ENCODE measurements at places on chromosomes 6 and 20.

DNA sequence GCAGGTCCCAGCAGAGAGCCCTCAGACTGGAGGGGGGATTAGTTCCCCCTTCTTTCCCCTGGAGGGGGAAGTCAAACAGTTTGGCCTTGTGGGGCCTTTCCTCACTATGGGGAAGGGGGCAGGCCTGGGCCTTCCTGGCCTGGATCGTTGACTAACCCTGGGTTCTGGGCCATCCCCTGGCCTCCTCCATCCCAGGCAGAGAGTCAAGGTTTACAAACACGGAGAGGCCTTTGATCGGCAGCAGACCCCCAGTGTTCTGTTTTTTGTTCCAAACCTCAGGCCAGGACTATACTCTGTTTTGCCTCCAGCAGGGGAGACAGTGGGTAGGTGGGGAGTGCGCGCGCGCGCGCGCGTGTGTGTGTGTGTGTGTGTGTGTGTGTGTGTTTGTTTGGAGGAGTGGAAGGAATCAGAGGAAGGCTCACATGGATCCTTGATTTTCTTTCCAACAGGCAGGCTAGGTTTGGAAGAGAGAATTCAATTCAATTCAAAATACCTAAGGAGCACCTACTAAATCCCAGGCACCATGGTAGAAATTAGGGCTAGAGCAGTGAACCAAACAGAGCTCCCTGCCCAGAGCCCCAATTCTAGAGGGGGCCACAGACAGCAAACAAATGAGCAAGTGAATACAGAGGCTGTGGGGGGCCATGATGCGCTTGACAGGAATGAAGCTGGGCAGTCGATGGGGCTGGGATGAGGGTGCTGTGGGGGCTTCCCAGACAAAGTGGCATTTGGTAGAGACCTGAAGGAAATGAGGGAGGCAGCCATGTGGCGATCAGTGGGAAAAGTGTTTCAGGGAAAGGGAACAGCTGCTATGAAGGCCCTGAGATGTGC, 14.8 kb downstream of the TP53RK start:
- H3K27me3 ChIP-seq: no peaks in the 10 kb centered on the region
- no peak overlapping the region for H3K27ac ChIP-seq
- H3K4me1 ChIP-seq: no peaks in the 10 kb centered on the region

GRCh38 chr20:1500496-1500895, 9.3 kb upstream of the SIRPB2 start:
- no peaks in the 10 kb centered on the region for H3K36me3 ChIP-seq
- H3K4me1 ChIP-seq: no peaks in the 10 kb centered on the region
- no peak overlapping the region for H3K4me3 ChIP-seq
- no peak overlapping the region for H3K27ac ChIP-seq
- no peaks in the 10 kb centered on the region for H3K27me3 ChIP-seq

- H3K36me3 ChIP-seq: no peaks in the 10 kb centered on the region
- no peaks in the 10 kb centered on the region for H3K27me3 ChIP-seq
- DNase-seq: no peak
- H3K4me3 ChIP-seq: no peak overlapping the region
- H3K27ac ChIP-seq: no peak overlapping the region
Measured at GRCh38 chr20:40715491-40715890, 26.5 kb upstream of the MAFB start.

GRCh38 chr6:33415831-33416230, 2.1 kb downstream of the CUTA start:
- H3K27me3 ChIP-seq: no peaks in the 10 kb centered on the region
- DNase-seq: no peak
- H3K4me3 ChIP-seq: no peak overlapping the region
- no peak overlapping the region for H3K27ac ChIP-seq
- H3K4me1 ChIP-seq: peaks cover 20% of the 10 kb centered on the region

- no peaks in the 10 kb centered on the region for H3K36me3 ChIP-seq
- no peak overlapping the region for H3K4me3 ChIP-seq
- peaks cover 7% of the 10 kb centered on the region for H3K4me1 ChIP-seq
- no peak overlapping the region for H3K27ac ChIP-seq
- no peaks in the 10 kb centered on the region for H3K27me3 ChIP-seq
Measured at GRCh38 chr6:25250878-25251277, 28.3 kb upstream of the CARMIL1 start.

- H3K36me3 ChIP-seq: no peaks in the 10 kb centered on the region
- no peaks in the 10 kb centered on the region for H3K27me3 ChIP-seq
- peaks cover 11% of the 10 kb centered on the region for H3K4me1 ChIP-seq
- H3K27ac ChIP-seq: no peak overlapping the region
Measured at GRCh38 chr20:51388756-51389542, 153.6 kb downstream of the NFATC2 start.

DNA sequence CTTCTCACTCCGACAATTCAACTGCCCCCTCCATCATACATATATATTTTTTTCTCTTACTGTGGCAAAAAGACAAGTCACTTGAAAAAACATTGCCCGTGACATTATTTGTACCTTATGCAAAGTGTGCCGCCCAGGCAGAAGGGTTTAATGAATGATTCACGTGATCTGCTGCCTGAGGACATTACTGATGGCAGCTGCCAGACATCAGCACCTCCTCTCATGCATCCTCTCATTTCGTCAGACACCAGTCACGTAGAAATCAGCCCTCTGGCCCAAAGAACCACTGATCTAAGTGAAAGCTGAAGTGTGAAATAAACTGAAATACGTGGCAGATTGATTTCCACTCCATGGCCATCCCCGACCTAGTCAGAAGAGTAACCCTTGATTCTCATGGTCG, 218.8 kb upstream of the PDE10A start:
- H3K27me3 ChIP-seq: no peaks in the 10 kb centered on the region
- no peak for DNase-seq
- no peak overlapping the region for H3K4me3 ChIP-seq
- H3K27ac ChIP-seq: no peak overlapping the region
- H3K36me3 ChIP-seq: no peaks in the 10 kb centered on the region

GRCh38 chr6:25842526-25842925, 10.7 kb upstream of the SLC17A1 start:
- peaks cover 11% of the 10 kb centered on the region for H3K4me1 ChIP-seq
- H3K27me3 ChIP-seq: no peaks in the 10 kb centered on the region
- no peak overlapping the region for H3K27ac ChIP-seq
- no peaks in the 10 kb centered on the region for H3K36me3 ChIP-seq

- peak overlapping the region; percentile 82 for H3K27ac ChIP-seq
- H3K36me3 ChIP-seq: no peaks in the 10 kb centered on the region
- no peak for DNase-seq
- peaks cover 11% of the 10 kb centered on the region for H3K4me1 ChIP-seq
- no peaks in the 10 kb centered on the region for H3K27me3 ChIP-seq
Measured at GRCh38 chr20:36855241-36855657, 20.7 kb upstream of the TLDC2 start.

DNA sequence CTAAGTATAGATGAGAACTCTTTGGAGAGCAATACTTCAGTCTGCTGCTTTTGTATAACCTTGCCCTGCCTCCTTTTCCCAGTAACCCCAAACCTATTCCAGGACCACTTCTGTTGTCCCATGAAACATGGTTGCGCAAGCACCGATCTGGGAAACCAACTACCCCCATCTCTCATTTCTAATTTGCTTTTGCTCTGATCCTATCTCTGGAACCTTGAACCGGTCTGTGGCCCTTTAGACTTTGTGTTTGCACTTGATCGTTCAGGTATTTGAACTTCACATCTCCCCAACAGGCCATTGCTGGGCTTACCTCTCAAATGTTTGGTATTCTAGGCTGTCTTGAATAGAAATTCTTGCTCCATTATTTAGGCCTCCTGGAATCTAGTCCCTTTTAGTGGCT, 25.0 kb downstream of the L3MBTL3 start:
- H3K27me3 ChIP-seq: no peaks in the 10 kb centered on the region
- H3K27ac ChIP-seq: no peak overlapping the region
- no peak overlapping the region for H3K4me3 ChIP-seq
- no peak for DNase-seq

DNA sequence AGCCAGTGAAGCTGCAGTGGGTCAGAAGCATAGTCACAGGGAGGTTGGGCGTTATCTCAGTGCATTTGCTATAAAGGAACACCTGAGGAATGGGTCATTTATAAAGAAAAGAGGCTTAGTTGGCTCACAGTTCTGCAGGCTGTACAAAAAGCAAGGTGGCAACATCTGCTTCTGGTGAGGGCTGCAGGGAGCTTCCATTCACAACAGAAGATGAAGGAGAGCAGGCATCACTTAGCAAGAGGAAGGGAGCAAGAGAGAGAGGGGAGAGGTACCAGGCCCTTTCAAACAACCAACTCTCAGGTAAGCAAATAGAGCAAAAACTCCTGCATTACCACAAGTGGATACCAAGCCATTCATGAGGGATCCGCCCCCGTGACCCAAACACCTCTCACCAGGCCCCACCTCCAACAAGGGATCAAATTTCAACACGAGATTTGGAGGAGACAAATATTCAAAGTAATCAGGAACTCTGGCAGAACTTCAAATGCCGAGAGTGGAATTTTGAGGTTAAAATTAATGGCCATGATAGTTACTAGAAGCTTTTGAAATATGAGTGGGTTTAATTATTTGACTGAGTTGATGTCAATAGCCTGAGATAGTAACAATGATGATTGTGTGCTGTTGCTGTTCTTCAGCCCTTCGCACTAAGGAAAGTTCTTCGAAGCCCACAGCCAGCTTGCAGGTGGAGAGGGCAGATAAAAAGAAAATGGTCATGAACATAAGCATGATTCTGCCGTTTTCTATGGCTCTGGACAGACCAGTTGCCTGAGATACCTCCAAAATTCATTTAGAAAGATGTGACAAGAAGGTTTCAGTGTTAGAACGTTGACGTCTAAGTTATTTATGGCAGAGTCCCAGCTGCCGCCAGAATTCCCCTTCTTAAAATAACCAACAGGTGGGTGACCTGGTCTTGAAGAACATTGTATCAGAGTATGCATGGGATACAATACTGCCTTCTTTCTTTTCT, 55.3 kb upstream of the ADTRP start:
- no peaks in the 10 kb centered on the region for H3K4me1 ChIP-seq
- H3K27ac ChIP-seq: no peak overlapping the region
- no peak for DNase-seq
- H3K27me3 ChIP-seq: no peaks in the 10 kb centered on the region

GRCh38 chr6:26234421-26235301, 130.3 kb upstream of the BTN3A2 start:
- H3K27me3 ChIP-seq: no peaks in the 10 kb centered on the region
- H3K4me3 ChIP-seq: peak overlapping the region; percentile 72
- no peak for DNase-seq

DNA sequence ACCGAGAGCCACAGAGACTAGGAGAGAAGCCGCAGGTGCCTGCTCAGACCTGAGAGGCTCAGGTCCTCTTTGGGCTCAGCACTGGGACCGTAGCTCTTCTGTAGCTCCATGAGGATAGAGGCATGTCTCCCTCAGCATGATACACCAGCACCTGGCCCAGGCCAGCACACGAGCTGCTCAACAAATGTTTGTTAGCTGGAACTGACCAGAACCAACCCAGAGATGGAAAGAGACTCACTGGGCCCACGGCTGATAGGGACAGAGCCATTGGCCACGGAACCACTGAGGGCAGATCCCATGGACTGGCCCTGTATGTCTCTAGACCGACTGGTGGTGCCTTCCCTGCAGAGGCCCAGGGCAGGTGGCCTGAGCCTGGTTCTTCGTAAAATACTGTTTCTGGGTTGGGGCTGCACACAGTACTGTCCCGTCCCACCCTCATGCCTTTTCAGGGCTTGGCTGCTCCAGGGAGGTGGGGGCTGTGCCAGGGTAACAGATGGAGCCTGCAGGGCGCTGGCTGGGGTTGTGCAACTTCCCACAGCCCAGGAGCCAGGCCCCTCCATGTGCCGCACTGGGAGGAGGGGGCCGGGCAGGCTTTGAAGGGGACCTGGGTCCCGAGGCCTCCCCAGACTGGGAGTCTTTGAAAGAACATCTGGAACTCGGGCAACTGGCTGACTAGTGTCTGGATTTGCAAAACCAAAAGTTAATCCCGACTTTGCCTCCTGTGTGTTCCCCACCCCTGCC, 5.2 kb downstream of the C20orf204 start:
- H3K4me1 ChIP-seq: peaks cover 23% of the 10 kb centered on the region
- H3K27ac ChIP-seq: no peak overlapping the region
- H3K4me3 ChIP-seq: peak overlapping the region; percentile 66

GRCh38 chr20:23264545-23264944, 86.0 kb upstream of the NXT1 start:
- H3K36me3 ChIP-seq: no peaks in the 10 kb centered on the region
- H3K27me3 ChIP-seq: no peaks in the 10 kb centered on the region

GRCh38 chr6:41371461-41371991, 36.1 kb downstream of the NCR2 start:
- no peak for DNase-seq
- H3K27me3 ChIP-seq: peaks cover 34% of the 10 kb centered on the region
- H3K36me3 ChIP-seq: no peaks in the 10 kb centered on the region
- peaks cover 10% of the 10 kb centered on the region for H3K4me1 ChIP-seq
- no peak overlapping the region for H3K27ac ChIP-seq
- H3K4me3 ChIP-seq: peak overlapping the region; percentile 58

DNA sequence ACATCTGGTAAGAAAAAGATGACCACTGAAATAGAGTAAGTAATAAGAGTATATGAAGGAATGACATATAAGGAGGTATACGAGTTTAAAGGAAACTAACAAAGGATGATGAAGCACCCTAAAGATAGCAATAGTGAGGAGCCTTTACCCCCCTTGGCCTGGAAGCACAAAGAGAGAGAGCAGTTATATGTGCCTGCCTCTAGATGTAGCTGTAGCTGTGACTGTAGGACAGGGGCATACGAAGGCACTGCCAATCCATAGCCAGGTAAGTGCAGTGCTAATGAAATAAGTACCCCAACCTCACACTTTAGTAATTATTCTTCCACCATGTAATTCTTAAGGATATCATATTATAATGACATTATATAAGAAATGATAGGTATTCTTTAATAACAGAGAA, 90.1 kb upstream of the FKBP1C start:
- no peaks in the 10 kb centered on the region for H3K4me1 ChIP-seq
- DNase-seq: no peak
- no peaks in the 10 kb centered on the region for H3K27me3 ChIP-seq
- no peak overlapping the region for H3K4me3 ChIP-seq

- H3K4me3 ChIP-seq: peak overlapping the region; percentile 19
- no peaks in the 10 kb centered on the region for H3K36me3 ChIP-seq
- peaks cover 41% of the 10 kb centered on the region for H3K4me1 ChIP-seq
- no peak overlapping the region for H3K27ac ChIP-seq
- DNase-seq: no peak
Measured at GRCh38 chr6:98827295-98828159, 6.8 kb upstream of the POU3F2 start.

DNA sequence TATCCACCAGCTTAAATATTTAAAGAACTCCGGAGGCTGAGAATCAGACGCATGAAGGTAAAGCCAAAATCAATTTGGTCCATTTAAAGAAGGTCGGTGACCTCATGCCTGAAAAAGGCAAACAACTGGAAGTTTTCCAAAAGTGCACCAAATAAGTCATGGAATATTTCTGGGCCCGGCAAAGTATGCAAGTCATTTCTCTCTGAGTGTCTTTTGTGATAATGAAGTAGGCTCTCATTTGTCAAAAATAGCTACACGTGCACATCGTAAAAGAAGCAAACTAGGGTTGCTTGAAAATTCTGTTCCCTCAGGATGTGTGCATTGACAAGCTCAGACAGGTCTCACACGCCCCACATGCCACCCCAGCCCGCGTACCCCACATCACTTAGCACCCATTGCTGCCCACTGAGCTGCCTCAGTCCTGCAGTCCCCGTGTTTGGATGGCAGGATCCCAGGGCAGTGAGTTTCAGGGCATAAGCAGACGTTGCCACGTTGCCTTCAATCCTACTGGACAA, 20.5 kb upstream of the PYGB start:
- H3K4me1 ChIP-seq: peaks cover 19% of the 10 kb centered on the region
- no peaks in the 10 kb centered on the region for H3K36me3 ChIP-seq
- peak overlapping the region; percentile 43 for H3K4me3 ChIP-seq
- H3K27ac ChIP-seq: peak overlapping the region; percentile 96

GRCh38 chr20:17510548-17510947, 20.6 kb downstream of the BFSP1 start:
- no peaks in the 10 kb centered on the region for H3K27me3 ChIP-seq
- no peak for DNase-seq
- H3K36me3 ChIP-seq: no peaks in the 10 kb centered on the region
- no peak overlapping the region for H3K4me3 ChIP-seq
- no peak overlapping the region for H3K27ac ChIP-seq

All from thoracic aorta (tissue), 2 donors.